ENCODE measurements at places on chromosomes 12 and 14.
A peak's percentile ranks its signal among the peaks of the same experiment; 100 is the strongest.

DNA sequence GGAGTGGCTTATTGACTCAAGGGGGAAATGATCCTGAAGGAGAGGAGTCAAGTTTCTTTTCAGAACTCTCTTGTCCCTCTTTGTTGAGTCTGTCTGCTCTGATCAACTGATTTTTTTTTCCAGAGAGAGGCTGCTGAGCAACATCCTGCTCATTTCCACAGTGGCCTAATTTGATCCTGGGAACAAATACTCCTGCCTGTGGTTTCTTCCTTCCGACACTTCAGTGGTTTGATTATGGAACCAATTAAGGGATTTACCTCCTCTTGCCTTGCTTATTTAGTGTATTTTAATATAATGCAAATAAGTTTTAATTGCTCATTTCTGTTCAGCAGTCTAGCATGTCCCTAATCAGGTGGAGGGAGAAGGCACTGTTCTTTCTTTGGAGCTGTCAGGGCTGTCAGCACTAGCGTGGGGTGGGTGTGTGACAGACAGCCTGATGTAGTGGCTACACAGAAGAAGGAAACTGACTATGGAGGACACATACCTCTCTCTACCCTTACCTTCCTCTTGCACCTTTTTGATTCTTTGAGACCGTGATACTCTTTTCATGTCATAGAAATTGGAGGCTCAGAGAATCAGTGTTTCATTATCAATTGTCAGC, 344.9 kb upstream of the STXBP6 start:
- no peak for DNase-seq

DNA sequence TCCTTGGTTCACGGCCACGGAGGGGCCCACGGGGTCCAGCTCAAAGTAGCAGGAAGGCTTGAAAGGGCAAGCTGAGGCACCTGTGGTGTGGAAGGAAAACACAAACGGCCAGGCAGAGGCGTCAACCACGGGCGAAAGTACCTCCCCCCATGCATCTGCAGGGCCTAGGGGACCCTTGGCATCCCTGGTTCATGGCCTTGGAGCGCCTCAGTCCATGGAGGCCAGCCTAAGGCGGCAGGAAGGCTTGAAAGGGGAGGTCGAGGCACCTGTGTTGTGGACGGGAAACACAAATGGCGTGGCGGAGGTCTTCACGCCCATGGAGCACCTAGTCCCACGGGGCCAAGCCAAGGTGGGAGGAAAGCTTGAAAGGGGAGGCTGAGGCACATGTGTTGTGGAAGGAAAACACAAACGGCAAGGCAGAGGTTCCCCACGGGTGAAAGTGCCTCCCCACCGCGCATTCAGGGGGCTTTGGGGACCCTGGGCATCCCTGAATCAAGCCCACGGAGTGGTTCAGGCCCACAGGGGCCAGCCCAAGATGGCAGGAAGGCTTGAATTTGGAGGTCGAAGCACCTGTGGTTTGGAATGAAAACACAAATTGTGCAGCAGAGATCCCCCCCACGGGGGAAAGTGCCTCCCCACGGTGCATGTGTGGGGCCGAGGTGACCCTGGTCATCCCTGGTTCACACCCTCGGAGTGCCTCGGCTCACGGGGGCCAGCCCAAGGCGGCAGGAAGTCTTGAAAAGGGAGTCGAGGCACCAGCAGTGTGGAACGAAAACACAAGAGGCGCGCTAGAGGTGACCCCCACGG, 380.8 kb downstream of the ALG10 start:
- no peak for DNase-seq

DNA sequence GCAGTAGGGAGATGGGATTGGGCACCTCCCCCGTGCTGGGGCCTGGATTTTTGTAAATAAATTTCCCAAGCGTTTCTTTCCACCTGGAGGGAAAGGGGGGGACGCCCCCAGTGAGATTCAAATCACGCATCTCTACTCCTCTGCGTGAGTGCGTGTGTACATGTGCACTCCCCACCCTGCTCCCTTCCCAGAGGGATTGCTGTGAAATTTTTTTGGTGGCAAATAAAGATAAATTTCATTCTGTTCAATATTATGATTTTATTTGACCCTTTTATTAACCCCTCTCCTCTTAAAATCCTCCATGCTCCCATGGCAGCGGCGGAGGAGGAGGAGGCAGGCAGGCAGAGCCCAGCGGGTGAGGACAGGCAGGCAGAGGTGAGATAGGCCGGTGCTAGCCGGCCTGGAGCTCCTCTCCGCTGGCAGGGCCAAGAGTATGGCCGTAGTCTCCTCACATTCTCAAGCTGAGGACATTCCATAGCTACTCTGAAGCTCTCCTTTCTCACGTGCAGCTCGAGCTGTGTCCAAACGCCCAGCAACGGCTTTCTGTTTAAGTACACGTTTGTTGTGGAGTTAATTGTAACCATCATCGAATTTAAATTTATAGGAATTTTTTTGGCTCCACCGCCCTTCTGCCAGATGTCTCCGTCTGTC, 1.5 kb upstream of the HOTAIR start:
- peak; percentile 96 for DNase-seq

DNA sequence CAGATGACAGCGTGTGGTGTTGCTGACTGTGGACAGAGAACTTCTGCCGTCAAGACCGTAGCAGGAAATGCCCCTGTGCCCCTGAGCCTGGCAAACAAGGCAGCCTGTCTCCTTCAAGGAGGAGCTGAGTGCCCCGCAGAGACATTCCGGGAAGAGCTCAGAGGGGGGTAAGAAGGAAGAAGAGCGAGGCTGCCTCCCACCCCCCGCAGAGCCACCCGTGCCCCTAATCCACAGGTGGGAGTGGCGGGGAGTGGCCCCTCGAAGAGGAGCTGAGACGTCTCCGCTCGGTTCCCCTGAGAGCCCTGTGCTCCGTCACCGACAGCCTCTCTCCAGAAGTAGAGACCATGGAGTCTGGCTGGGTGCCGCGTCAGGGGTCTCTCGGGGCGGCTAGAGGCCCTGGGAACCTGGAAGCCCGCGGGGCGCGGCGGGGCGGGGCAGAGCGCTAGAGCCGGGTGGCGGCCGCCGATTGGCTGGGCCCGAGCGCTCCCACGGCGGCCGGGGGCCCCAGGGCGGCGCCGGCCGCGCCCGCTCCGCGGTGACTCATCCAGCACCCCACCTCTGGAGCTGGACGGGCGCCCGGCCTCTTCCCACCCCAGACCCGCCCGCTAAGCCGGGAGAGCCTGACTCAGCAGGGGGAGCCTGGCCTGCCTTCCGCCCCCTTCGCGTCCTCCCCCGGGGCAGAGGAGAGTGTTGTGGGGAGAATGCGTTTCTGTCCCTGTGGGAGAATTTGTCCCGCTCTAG, 25.2 kb upstream of the KRT78 start:
- DNase-seq = peak; percentile 88

DNA sequence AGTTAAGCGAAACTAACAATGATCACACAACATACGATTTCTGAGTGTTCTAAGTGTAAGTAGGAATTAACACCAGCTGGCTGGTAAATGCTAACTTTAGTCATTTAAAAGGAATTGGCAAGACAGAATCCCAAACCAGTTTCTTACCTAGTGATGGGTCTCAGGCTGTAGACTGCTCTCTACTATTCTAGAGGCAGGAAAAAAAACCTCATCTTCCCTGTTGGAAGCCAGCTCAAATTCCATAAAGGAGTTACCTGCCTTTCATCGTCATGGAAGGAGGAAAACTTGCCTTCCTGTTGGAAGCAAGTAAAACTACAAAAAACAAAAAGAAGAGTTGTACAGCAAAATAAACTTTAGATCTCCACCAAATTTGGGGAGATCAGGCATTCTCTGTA, 23.7 kb upstream of the SLC7A8 start:
- DNase-seq = no peak

GRCh38 chr12:3105690-3106479, 28.7 kb downstream of the TSPAN9 start:
- DNase-seq = no peak

GRCh38 chr12:94244165-94245133, 96.1 kb downstream of the PLXNC1 start:
- no peak for DNase-seq

DNA sequence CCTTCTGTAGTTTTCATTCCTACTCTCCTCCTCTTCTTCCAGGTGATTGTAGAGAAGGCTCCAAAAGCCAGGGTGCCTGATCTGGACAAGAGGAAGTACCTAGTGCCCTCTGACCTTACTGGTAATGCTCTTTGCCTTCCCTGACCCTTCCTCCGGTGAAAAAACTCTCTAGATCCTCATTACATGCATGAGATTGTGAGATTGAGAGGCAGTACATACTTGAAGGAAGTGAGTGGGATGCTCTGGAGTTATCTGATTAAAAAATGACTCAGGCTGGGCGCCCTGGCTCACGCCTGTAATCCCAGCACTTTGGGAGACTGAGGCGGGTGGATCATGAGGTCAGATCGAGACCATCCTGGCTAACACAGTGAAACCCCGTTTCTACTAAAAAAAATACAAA, 5.3 kb downstream of the GABARAPL1 start:
- no peak for DNase-seq

DNA sequence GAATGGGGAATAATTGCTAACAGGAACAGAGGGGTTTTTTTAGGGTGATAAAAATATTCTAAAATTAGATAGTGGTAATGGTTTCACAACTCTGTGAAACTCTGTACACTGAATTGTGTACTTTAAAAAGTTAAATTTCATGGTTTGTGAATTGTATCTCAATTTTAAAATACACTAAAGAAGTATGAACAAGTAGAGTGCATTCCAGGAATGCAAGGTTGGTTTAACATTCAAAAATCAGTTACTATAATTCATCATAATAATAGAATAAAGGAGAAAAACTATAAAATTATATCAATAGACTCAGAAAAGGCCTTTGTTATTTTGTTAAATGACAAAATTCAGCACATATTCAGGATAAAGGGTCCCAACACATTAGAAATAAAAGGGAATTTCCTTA, 11.1 kb upstream of the BATF start:
- DNase-seq = no peak

GRCh38 chr12:30973830-30974229, 47.3 kb downstream of the TSPAN11 start:
- no peak for DNase-seq

GRCh38 chr12:58148405-58148804, 207.0 kb downstream of the ATP23 start:
- peak; percentile 69 for DNase-seq

GRCh38 chr14:65879248-65880009, 466.9 kb downstream of the FUT8 start:
- peak; percentile 6 for DNase-seq

- DNase-seq = no peak
Observed at GRCh38 chr12:91023326-91024004, 18.7 kb upstream of the EPYC start.

DNA sequence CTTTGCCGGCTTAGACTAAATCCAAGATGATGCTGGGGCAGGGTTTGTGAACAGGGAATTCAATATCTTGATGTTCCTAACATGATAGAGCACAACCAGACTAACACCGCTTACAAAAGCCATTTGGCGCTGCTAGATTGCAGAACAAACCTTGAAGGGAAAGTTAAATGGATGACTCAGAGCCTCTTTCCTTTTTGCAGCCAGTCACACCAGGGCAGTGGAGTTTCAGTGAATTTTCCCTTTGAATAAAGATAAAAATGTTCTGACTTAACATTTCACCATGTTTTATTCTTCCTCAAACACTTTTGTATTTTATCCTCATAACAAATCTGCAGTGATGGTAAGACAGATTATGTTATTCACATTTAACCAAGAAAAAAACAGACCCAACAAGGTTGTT, 47.3 kb downstream of the PDE6H start:
- DNase-seq = no peak

DNA sequence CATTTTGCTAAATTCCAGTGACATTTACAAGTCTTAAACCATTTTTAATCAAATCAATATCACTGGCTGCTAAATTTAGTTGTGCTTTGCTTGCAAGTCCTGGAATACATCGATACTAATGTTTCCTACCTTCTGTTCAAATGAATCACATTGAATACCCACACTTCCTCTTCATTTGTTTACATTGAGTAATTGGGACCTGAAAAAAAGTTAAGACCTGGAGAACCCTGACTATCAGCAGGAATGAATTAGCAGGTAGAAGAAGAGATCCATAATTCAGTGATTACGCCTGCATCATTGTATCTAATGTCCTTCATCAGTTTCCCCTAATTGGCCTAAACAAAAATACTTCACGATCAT, 369.3 kb downstream of the ETNK1 start:
- DNase-seq = no peak

GRCh38 chr12:59570145-59570544, 25.7 kb upstream of the SLC16A7 start:
- no peak for DNase-seq

- DNase-seq = no peak
Observed at GRCh38 chr12:90305379-90305778, 596.7 kb upstream of the ATP2B1 start.

DNA sequence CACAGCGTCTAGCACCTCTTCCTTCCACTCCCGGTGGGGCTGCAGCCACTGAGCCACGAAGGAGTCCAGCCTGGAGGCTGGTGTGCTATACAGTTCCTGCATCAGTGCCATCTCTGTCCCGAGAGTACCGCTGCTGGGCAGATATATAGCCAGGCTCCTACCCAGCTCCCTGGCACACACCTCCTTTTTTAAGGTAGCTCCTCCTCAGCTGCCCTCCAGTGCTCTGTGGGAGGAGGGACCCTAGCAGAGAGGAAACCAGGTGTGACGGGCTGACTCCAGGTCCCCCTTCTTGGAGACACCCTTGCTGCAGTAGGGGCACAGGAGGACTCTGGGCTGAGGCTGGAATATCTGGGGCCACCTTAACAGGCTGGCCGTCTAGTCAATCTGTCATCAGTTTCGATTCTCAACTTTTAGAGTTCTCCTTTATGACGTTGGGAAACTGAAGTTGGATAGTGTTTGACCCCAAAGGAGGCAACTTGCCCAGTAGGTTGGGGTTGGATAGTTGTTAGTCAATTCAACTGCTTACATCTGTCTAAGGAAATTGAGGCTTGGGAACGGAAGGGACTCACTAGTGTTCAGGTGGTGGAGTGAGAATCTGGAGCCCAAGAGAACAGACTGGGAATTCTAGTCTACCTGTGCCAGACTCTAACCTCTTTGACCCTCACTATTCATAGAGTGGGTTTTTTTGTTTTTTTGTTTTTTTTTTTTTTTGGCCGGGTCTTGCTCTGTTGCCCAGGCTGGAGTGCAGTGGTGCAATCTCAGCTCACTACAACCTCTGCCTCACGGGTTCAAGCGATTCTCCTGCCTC, at the start of gene OASL:
TSS of gene OASL (minus strand) at position 386 of the 808 bp plus-strand sequence. CDS start at position 111, 275 bp downstream.
- peak; percentile 43 for DNase-seq

GRCh38 chr12:132582058-132582420, 28.3 kb downstream of the LRCOL1 start:
- no peak for DNase-seq

GRCh38 chr12:15157269-15157671, 63.9 kb downstream of the RERG start:
- no peak for DNase-seq

DNA sequence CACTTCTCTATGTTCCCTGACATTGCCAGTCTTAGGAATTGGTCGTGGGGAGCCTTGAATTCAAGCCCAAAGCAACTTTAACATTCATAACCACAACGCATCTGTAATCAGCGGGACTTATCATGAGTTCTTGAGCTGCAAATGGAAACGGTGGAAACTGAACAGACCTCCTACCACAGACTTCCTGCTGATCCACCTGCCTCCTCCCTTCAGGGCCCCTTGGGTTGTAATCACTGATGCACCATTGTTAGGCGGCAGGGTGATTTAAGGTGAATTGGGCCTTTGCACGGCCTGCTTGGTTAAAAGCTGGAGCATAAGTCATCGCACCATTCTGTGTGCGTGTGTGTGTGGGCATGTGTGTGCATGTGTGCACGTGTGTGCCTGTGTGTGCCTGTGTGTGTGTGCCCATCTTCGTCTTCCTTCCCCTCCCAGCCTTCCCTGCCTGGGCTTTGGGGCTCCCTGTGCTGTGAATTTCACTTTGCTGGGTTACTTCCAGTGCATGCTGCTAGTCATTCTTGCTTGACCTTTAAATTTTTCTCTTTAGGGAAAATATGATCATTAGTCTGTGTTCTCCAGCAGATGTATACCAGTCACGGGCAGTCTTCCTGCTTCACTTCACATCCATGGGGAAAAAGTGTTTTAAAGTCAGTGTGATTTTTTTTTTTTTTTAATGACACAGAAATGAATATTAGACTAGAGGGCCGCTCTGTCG, 29.1 kb downstream of the CHST11 start:
- DNase-seq = no peak
